ENCODE measurements at places on chromosomes 3 and 15.
A peak's percentile ranks its signal among the peaks of the same experiment; 100 is the strongest.

DNA sequence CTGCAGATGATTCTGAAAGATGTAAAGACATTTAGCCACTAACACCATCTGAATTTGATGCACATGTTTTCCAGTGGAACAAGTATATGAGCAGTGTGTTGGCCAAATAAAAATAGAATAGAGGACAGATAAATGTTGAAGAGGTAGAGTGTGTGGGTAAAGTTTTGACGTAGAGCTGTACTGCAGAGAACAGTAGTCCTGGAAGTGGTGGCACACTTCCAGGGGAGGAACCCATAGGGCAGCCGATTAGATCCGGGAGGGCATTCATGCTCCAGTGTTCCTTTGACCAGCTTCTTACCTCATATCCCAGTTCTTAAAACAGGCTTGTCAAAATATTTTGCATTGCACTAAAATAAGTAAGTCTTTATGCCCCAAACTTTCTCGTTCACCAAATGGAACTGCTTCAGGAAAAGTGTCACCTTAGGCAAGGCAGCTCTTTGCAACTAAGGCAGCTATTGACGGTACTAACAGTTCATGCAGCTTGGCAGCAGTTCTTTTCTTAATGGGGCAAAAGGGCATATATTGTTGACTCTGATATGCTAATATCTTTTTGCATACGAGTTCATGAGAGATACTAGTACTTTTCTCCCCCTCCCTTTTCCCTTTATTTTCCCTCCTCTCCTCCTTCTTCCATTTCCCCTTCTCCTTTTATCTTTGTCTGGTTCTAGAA lies 429.3 kb upstream of the AZI2 start:
- no peak for DNase-seq

GRCh38 chr3:150761831-150762661 lies 923 bp downstream of the SIAH2 start:
- peak; percentile 49 for DNase-seq

DNA sequence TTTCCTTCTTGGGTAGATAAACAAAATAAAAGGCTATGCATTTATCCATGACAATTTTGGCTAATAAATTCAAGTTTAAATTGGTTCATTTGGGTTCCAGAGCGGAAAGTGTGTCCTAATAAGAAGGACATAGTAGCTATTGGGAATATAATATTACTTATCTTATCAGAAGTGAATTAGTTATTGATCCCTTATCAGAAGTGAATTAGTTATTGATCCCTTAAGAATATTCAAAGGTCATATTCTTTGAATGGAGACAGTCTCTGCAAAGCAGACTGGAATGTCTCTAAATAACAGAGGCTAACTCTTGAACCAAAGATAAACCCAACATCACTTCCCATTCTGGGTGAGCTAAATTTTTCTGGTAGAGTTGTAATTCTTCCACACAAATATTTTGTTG lies 290.7 kb upstream of the BCHE start:
- DNase-seq, result no peak

DNA sequence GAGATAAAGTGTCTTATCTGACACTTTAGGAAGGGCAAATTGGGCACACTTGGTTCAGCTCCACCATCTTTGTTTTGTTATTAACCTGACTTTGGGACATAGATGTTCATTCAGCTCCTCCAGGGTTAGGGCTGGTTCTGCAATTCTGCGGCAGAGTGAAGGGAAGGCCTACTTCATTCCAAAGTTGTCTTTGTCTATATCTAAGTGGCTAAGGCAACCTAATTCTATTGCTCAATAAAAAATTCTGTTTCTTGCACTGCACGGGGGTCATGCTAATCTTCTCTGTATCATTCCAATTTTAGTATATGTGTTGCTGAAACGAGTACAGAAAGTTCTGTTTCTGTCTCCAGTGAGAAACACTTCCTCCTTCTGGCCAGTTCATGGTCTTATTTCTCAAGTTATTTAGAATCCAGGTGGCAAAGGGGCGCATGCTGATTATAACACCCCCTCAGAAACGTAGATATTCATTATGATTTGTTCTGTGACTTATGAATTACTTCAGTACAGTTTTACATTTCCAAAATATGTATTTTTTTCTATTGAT lies 53.5 kb downstream of the PFN2 start:
- DNase-seq, result no peak

DNA sequence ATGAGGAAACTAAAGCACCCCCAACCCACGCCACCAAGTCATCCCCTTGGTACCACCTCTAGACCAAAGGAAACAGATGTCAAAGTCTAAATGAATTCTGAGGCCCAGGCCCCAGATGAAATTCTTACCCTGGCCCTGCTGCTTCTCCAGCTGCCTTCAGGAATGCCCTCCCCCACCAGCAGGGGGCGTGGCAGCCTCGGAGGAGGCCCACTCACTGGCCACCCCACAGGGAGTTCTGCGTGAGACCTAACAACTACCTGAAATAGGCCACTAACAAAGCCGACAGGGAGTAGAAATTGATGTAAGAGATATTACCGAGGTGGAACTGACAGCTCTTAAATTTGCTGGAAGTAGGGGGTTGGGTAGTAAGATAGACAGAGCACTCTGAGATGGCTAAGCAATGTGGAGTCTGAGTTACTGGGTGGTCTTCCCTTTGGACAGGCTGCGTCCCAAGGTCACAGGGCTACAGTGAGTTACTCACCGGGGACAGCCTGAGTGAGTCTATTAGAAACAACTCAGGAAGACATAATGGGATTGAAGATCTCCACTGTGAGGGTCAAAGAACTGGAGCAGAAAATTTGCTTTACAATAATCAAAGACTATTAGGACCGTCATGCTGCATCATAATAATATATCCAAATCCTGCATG lies 240.7 kb downstream of the SHOX2 start:
- peak; percentile 30 for DNase-seq

Data from activated naive CD4-positive, alpha-beta T cell treated with anti-CD3 and anti-CD28 coated beads, Interleukin-2, amount 50 U/mL, for 16 hours (primary cell).